ENCODE measurements at places on chromosomes 4 and X.

- DNase-seq: no peak
- H3K36me3 ChIP-seq: no peaks in the 10 kb centered on the region
- H3K27me3 ChIP-seq: no peaks in the 10 kb centered on the region
- H3K4me3 ChIP-seq: no peak overlapping the region
- peaks cover 5% of the 10 kb centered on the region for H3K4me1 ChIP-seq
- no peak overlapping the region for H3K27ac ChIP-seq
Measured at GRCh38 chr4:10016169-10016568, 5.1 kb downstream of the SLC2A9 start.

GRCh38 chr4:30856795-30857564 lies 136.8 kb downstream of the PCDH7 start:
- H3K4me3 ChIP-seq: no peak overlapping the region
- no peak overlapping the region for H3K27ac ChIP-seq
- H3K27me3 ChIP-seq: no peaks in the 10 kb centered on the region
- H3K36me3 ChIP-seq: no peaks in the 10 kb centered on the region
- H3K4me1 ChIP-seq: no peaks in the 10 kb centered on the region

- no peak overlapping the region for H3K4me3 ChIP-seq
- no peak overlapping the region for H3K27ac ChIP-seq
- no peak for DNase-seq
- H3K36me3 ChIP-seq: no peaks in the 10 kb centered on the region
- H3K4me1 ChIP-seq: peaks cover 5% of the 10 kb centered on the region
Measured at GRCh38 chr4:107600436-107600835, 119.6 kb downstream of the PAPSS1 start.

- H3K27me3 ChIP-seq: no peaks in the 10 kb centered on the region
- H3K36me3 ChIP-seq: no peaks in the 10 kb centered on the region
- peaks cover 13% of the 10 kb centered on the region for H3K4me1 ChIP-seq
- no peak overlapping the region for H3K4me3 ChIP-seq
Measured at GRCh38 chr4:40316782-40317635, 18.1 kb upstream of the CHRNA9 start.

- H3K27ac ChIP-seq: no peak overlapping the region
- no peak for DNase-seq
- H3K27me3 ChIP-seq: no peaks in the 10 kb centered on the region
- no peaks in the 10 kb centered on the region for H3K36me3 ChIP-seq
- H3K4me3 ChIP-seq: no peak overlapping the region
Measured at GRCh38 chrX:22486296-22486695, 213.6 kb downstream of the CBLL2 start.
